H7 (cell line): ENCODE measurements at places on chromosomes 6 and 20. TPM values are rescaled to one million over a fixed set of nuclear protein-coding genes. Genes with fewer than 3 reads are reported as not detected.

Gene FAM83B
- 1.5 and 1.7 TPM in 2 replicates for total RNA-seq

Gene TMEM14A
- total RNA-seq: 10.9 and 11.0 TPM in 2 replicates

GRCh38 chr20:36481380-36482043 is 59.8 kb upstream of the MYL9 start:
- no peak for DNase-seq

DNA sequence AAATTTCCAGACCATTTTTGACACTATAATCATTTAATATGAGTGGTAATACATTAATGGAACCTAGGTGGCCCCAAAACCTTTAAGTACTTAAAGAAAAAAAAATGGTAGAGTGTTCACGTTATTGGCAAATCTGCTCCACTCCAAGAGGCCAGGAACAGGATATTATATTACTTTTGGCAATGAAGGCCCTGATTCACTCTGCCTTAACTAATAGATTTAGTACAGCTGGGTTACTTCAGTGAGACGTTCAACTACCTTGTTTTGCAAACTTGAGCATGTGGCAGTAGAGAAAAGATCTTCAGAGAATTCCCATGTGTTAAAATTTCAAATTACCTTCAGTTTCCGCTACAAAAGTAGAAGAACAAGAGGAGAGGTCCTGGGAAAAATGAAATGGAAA is 12.8 kb downstream of the ADNP start:
- DNase-seq: no peak

Gene POU5F1
- total RNA-seq: 4,433 and 5,140 TPM in 2 replicates

Gene HLA-DOA
- total RNA-seq: 2.3 and 6.1 TPM in 2 replicates

Gene ARFGEF3
- 7.0 and 11.0 TPM in 2 replicates for total RNA-seq
